ENCODE measurements at places on chromosomes 11 and 22.
A peak's percentile ranks its signal among the peaks of the same experiment; 100 is the strongest.

- DNase-seq: no peak
These were observed 75.6 kb downstream of the BLID start for GRCh38 chr11:122040464-122040863.

DNA sequence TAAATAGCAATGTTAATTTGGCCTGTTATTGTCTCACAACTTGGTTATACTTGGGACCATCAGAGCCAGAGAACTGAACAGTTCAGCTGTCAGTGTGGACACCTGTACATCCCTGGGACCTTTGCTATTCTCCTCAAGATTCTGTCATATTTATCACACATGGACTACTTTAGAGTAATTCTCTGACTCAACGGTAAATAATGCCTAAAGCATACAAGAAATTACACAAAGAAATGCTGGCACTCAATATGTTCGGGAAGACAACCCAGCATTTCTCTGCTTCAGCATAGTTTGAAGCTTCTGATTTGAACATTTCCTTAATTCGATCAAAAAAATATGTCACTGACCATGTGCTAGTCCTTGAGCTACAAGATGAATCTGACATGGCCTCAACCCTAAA lies 34.6 kb upstream of the MMP13 start:
- no peak for DNase-seq

DNA sequence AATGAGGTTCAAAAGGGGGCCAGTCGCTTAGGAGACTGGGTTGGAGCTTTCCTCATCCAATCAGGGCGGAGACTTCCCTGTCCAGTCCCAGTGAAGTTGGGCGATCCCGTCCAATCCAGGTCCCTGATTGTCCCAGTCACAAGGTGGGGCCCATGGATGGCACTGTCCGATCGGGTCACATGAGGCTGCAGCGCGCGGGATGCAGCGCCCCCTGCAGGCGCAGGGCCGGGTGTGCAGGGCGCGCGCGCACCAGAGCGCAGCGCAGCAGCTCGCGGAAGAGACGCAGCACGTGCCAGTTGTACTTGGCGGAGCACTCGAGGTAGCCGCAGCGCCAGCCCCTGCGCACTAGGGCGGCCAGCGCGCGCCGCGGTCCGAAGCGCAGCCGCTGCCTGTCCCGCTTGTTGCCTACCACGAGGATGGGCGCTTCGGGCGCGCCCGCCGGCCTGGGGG lies 2.3 kb downstream of the RASL10A start:
- no peak for DNase-seq

DNA sequence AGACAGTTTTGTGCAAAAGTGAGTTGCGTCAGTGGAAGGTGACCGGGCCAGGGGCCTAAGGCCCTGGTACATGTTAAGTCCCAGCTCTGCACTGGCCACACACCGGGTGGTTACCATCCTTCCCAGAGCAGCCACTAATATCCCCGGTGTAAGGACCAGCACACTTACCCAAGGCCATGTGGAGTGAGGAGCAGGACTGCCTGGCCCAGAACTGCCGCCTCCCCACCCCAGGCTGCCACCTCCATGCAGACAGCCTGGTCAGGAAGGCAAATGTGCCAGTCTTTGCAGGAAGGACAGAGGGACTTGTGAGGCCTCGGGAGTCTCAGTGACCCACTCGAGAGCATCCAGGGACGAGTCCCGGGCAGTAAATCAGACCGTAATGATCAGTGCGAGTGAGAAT lies 102.9 kb downstream of the MORC2 start:
- DNase-seq: no peak

DNA sequence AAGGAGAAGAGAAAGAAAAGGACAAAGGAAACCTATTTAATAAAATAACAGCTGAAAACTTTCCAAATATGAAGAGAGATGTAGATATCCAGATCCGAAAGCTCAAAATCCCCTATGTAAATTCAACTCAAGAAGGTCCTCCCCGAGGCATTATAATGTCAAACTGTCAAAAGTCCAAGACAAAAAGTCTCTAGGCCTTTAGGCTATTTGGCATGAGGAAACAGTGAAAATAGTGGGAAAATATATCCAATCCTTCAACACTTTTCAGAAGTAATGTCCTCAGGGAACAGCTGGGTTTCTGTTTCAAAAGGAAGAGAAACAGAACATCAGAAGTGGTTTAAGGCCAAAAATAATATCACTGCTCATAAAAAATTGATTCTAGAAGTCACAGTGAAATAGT lies 1.9 kb upstream of the OR52E4 start:
- no peak for DNase-seq

DNA sequence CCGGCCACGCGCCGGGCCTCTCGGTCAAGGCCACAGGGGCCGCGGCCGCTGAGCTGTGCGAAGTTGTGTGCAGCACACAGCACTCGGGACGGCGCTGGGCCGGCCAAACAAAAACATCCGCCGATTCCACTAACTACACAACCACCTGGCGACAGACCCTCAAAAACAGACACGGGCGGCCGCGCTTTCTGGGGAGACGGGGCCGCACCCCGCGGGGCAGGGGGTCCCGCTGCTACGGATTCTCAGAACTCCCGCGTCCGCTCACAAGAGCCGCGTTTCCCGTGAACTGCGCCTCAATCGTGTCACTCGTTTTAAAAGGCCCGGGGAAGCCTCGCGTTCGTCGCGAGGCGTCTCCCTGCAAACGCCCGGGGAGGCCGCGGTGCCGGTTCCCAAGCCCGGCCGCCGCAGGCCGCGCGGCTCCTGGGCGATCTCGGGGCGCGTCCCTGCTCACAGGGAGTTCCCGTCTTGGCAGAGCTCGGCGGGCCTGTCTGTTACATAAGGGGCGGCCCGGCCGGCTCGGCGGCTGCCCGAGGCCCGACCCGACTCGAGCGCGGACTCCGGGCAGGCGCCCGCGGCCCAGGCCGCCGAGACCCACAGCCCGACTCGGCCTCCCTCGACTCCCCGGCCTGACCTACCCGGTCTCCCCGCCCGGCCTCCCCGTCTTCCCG lies 936 bp downstream of the BRD1 start:
- DNase-seq: no peak

DNA sequence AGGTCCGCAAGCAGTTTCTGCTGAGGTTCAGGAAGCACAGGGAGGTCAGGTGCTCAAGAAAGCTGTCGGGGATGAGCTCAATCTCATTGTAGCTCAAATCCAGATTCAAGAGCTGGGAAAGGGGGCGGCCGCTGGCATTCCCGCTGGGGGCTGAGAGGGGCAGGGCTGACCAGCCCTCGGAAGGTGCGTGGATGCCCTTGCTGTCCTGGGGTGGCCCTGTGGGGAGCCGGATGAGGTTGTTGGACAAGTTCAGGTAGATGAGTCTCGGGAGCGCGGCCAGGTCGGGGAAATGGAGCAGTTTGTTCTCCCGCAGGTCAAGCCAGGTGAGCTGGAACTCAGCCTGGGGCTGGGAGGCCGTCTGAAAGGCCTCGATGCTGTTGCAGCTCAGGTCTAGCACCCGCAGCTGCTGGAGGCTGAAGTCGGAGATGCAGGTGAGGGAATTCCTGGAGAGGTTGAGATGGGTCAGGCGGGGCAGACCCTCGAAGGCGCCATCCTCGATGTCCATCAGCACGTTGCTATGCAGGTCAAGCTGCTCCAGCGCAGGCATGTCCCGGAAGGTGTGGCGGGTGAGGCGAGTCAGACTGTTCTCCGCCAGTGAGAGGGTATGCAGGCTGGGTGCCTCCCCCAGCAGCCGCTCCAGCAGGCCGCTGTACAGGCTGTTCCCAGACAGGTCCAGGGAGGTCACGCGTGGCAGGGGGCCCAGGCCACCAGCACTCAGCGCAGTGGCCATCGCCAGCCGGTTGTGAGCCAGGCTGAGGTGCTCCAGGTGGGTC lies 9.8 kb downstream of the LRRC32 start:
- DNase-seq: no peak

DNA sequence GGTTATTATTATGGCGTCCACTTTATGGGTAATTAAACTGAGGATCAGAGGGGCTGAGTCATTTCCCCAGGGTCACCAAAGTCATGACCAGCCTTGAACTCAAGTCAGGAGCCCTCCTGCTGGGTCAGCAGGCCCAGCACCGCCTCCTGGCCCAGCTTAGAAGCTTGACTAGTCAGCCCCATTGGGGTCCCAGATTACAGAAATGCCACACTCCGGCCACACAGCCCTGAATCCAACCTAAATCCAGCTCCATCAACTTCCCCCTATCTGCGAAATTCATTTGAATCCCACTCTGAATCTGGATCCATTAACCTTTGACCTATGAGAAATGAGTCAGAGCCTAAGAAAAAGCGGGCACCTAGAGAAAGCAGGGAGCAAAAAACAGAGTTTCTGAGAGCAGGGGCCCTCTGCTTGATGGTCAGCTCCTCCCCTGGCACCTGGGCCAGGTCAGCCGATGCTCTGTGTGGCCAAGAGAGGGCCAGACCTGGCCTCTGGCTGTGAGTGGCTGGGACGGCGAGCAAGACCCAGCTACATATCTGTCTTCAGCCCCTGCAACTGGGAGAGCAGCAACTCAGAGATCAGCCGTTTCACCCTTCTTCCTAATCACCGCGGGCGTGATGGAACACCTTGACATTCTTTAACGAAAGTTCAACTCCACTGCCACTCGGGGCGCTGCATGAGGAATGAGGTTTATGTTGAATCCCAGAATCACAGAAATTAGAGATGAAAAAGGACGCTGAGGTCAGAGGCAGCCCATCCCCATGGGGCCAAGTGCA lies 196.1 kb downstream of the TRIM29 start:
- no peak for DNase-seq

- no peak for DNase-seq
These were observed 59.9 kb downstream of the APIP start for GRCh38 chr11:34856251-34856650.

GRCh38 chr22:49281467-49282340 lies 546.0 kb downstream of the BRD1 start:
- no peak for DNase-seq

DNA sequence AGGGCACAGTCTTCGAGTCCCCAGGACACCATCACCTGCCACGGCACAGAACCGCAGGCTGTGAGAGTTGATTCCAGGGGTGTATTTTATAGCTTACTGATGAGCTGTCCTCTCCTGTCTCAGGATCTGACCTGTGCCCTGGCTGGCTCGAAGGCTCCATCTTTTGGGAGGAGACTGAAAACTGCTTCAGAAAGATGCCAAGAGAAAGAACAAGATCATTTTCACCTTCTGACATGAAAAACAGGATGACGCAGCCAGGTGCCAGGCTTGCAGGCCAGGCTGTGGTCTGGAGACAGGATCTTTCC lies 2.2 kb downstream of the MRGPRD start:
- DNase-seq: no peak

- no peak for DNase-seq
These were observed 7.7 kb downstream of the LHFPL7 start for GRCh38 chr22:24938741-24939341.

GRCh38 chr11:93529707-93530467 lies 13.3 kb downstream of the SMCO4 start:
- no peak for DNase-seq

- DNase-seq: no peak
These were observed 58.5 kb upstream of the SESN3 start for GRCh38 chr11:95289378-95290101.

DNA sequence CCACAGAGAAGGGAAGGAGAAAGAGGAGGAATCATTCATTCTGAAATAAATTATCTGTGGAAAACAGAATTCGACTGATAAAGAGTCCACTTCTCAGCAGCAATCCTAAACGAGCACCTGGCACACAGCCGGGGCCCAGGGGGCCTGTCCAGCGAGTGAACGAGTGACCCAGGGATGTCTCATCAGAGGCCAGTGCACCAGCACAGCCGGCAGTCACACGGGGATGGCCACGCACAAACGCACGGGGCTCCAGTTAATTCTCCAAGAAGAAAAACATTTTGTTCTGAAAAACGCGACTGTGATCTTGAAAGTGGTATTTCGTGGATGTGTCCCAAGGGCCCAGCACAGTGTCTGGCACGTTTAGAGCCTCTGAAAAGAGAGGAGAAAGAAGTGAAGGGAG lies 154.6 kb downstream of the BRD1 start:
- no peak for DNase-seq

- no peak for DNase-seq
These were observed 22.4 kb downstream of the XRRA1 start for GRCh38 chr11:74926304-74927030.

GRCh38 chr11:133555034-133555433 lies 22.7 kb upstream of the OPCML start:
- DNase-seq: no peak

GRCh38 chr11:122258446-122259194 lies 142.6 kb upstream of the BLID start:
- DNase-seq: no peak

- DNase-seq: no peak
These were observed 20.6 kb upstream of the OPCML start for GRCh38 chr11:133552938-133553337.

GRCh38 chr11:57604296-57605027 lies 7.0 kb downstream of the SERPING1 start:
- no peak for DNase-seq

GRCh38 chr11:66854729-66855211 lies 2.1 kb upstream of the LRFN4 start:
- no peak for DNase-seq

DNA sequence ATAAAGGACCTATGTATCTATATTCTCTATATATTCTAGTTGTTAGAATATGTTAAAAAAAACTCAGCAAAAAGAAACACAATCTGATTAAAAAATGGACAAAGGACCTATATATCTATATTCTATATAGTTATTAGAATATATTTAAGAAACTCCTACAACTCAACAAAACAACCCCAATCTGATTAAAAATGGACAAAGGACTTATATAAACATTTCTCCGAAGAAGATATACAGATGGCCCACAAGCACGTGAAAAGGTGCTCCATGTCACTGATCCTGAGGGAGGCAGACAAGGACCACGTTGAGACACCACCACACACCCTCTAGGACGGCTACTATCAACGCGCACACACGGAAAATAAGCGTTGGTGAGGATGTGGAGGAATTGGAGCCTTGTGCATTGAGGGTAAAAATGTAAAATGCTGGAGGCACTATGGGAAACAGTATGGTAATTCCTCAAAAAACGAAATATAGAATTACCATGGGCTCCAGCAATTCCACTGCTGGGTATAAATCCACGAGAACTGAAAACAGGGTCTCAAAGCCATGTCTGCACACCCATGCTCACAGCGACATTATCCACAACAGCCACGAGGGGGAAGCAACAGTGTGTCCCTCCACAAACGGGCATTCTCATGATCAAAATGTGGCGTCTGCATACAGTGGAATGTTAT lies 22.7 kb downstream of the YPEL1 start:
- peak; percentile 29 for DNase-seq

GRCh38 chr11:45646275-45646927 lies 19.0 kb downstream of the CHST1 start:
- no peak for DNase-seq

GRCh38 chr11:122898799-122899198 lies 16.2 kb downstream of the JHY start:
- no peak for DNase-seq

DNA sequence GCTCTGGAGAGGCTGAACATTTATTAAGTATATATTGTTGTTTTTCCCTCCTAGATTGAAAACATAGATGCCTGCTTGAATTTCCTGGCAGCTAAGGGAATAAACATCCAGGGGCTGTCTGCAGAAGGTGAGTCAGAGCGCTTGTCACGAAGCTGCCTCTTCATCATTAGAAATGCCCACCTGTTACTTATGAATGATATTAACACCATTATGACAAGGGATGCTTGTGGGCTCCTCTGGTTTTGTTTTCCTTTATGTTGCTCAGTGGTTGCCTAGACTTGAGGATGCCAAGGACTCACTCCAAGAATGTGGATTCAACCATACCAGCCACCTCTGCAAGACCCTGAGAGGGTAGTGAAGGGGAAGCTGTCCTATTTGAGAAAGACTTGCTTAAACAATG lies 156.2 kb downstream of the NAV2 start:
- no peak for DNase-seq

GRCh38 chr22:29987137-29987536 lies 93.1 kb upstream of the HORMAD2 start:
- no peak for DNase-seq

Measured in activated CD4-positive, CD25-positive, alpha-beta regulatory T cell treated with anti-CD3 and anti-CD28 coated beads, Interleukin-2, amount 50 U/mL, for 16 hours (primary cell).